KG1 (cell line): ENCODE measurements at places on chromosomes 13 and 19.

DNA sequence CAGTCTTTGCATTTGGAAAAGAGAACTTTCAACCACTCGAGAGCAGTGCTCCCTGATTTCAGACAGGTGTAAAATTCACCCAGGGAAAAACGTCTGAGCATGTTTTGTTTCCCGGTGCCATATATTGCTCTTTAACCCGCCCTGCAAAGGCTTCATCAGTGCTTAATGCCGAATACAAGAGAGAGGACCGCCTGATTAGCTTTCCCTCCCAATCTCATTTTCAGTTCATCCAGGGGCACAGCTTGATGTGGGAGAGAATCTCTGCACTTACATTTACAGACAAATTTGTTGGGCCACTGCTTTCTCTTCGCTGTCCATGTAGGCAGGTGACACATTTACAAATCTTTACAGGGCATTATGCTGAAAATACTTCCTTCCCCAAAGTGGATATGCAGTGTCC is 499.1 kb downstream of the LIG4 start:
- no peak for DNase-seq

DNA sequence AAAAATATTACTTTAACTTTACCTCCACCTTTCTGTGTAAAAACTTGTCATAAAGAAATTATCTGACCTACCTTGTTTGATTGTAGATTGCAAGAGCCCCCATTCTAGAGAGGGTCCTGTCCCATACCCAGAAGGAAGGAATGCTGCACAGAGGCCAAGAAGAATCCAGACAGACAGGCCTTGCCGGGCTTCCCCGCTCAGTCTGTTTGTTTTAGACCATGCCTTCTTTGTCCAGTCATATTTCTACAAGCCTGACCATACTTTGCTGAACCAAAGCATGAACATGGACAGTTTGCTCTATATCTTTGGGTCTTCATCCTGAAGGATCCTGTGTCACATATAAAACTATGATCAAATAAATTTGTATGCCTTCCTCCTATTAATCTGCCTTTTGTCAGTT is 95.8 kb upstream of the MYCBP2 start:
- no peak for DNase-seq

GRCh38 chr13:102191951-102192502 is 209.8 kb downstream of the FGF14 start:
- DNase-seq: no peak

GRCh38 chr13:46665248-46665632 is 112.3 kb downstream of the LRCH1 start:
- DNase-seq: no peak

GRCh38 chr19:751501-752341 is 809 bp downstream of the MISP start:
- DNase-seq: no peak

GRCh38 chr13:44309794-44310757 is 63.5 kb upstream of the SERP2 start:
- no peak for DNase-seq

DNA sequence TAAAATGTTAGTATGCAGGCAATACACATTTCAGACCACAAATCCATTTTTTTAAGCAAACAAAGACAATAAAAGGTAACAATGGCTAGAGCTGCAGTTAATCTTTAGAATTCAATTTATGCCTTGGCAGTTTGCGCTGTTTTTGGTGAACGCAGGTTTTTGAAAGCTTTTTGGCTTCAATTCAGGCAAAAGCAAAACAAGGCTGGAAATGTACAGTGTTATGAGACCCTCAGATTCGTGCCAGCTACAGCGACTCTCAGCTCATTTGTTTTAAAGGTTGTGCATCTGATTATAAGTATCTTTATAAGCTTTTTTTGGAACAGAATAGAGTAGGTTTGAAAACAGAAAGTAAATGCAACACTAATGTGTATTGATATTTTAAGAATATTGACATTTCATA is 63.6 kb upstream of the SOX1 start:
- DNase-seq: no peak

DNA sequence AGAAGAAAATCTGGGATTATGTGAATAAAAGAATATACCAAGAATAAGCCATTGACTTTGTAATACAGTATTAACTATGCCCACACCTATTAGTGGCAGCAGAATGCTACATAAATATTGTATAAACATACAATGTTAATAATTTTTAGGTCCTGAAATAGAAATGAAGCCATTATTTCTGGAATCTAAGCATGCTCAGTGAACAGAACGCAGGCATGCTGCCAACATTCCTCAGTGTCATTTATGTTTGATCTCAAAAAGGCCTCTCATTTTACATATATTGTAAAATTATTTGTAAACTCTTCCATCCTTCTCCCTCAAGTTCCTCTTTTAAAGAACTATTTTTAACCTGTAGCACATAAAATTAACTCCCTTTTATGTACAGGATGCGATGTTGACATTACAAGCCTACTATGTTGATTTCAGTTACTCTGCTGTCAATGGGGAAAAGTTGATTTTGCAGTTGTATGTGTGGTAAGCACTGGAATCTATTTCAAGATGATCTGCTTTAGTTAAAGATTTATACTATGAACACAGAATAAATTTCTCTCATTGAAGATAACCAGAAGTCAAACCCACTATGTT is 118.8 kb downstream of the VWA8 start:
- no peak for DNase-seq

DNA sequence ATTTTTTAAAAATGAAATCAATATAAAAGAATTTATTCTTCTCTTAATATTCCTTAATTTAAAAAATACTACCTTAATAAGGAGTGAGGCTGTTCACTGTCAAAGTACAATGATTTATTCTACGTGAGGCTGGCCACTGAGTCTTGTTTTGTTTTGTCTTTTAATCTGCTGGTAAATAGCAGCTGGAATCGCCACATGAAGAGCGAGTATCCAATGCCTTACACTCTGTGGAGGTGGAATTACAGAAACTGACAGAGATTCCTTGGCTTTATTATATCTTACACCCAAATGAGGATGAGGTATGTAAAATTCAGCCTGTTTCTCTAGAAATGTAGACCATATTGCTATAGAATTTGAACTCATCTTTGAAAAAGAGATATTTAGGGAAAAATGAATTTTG is 52.9 kb upstream of the AKAP11 start:
- DNase-seq: no peak
